ENCODE measurements at places on chromosomes 7 and 10. TPM values are rescaled to one million over a fixed set of nuclear protein-coding genes. Genes with fewer than 3 reads are reported as not detected.

- H3K27me3 ChIP-seq: no peaks in the 10 kb centered on the region
- no peaks in the 10 kb centered on the region for H3K36me3 ChIP-seq
- DNase-seq: no peak
- H3K4me1 ChIP-seq: peaks cover 18% of the 10 kb centered on the region
- no peak overlapping the region for H3K4me3 ChIP-seq
Measured at GRCh38 chr10:78584681-78585080, 484.1 kb upstream of the ZMIZ1 start.

Gene EPHB6
- 4.8 TPM for total RNA-seq

Gene CYP51A1
- total RNA-seq: 93.2 TPM

GRCh38 chr10:77490534-77491314 lies 146.9 kb downstream of the KCNMA1 start:
- H3K36me3 ChIP-seq: no peaks in the 10 kb centered on the region
- no peak for DNase-seq
- H3K4me3 ChIP-seq: no peak overlapping the region
- H3K27ac ChIP-seq: no peak overlapping the region

- H3K4me1 ChIP-seq: peaks cover 16% of the 10 kb centered on the region
- H3K27ac ChIP-seq: no peak overlapping the region
- no peaks in the 10 kb centered on the region for H3K27me3 ChIP-seq
- no peak overlapping the region for H3K4me3 ChIP-seq
- H3K36me3 ChIP-seq: no peaks in the 10 kb centered on the region
Measured at GRCh38 chr7:29485339-29486190, 78.1 kb upstream of the PRR15 start.

Gene VWDE
- 9.8 TPM for total RNA-seq

Gene CNPY4
- 25.8 TPM for total RNA-seq

DNA sequence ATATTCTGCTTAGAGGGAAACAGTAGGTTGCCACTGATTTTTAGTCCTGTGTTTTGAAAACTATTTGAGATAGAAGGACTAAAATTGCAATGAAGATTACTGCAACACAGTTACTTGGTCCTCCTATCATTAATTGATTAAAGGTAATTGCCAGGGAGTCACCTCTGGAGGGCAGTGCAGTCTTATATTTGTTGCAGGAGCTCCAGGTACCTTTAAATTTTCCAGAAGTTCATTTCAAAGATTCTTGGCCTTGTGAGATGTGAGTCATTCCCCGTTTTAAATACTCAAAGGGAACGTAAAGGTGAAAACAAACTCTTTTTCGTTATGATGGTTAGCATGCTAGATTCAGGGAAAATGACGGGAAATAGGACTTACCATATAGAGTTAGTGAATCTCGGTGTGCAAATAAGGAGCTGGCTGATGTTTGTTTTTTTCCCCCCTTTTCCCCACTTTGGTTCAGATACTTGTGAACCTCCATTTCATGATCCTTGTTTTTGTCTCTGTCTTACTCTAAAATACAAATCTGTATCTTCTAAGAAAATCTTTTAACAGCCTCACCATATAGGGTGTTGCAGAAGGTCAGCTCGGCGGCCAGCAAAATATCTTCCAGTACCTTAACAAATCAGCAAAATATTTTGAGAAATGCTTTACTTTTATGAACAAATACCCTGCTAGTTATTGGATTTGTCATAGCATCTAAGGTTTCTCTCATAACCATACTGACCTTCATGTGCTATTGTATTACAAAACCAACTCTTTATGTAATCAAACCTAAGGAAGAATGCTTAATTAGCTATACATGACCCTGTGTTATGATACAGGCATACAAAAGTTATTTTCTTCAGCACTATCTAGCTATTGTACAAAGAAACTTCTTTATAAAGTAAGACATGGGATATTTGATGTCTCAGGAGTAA lies 143.0 kb upstream of the HDAC9 start:
- no peaks in the 10 kb centered on the region for H3K4me1 ChIP-seq
- H3K36me3 ChIP-seq: no peaks in the 10 kb centered on the region
- H3K27me3 ChIP-seq: no peaks in the 10 kb centered on the region

Gene VAX1
- not detected for total RNA-seq

Gene ITGA8
- total RNA-seq: 0.15 TPM

GRCh38 chr7:92461027-92462003 lies 14.0 kb downstream of the GATAD1 start:
- H3K27me3 ChIP-seq: no peaks in the 10 kb centered on the region
- H3K4me1 ChIP-seq: no peaks in the 10 kb centered on the region
- peak overlapping the region; percentile 11 for H3K27ac ChIP-seq
- DNase-seq: peak; percentile 46

DNA sequence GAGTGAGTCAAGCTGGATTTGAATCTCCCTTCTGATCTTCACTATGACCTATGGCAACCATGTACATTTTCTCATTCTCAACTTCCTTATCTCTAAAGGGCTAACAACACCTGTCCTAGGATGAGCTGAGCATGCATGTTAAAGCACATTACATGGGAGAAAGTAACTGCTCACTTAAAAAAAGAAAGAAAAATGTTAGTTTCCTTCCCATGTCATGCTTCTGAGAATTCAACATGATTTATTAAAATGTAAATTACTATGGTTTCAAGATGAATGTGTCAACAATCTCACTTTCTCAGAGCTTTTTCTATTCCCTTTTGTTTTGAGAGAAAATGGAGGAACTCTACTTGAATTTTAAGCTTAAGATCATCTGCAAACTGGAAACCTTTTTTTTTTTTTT lies 295.3 kb downstream of the SKIDA1 start:
- DNase-seq: no peak
- no peaks in the 10 kb centered on the region for H3K4me1 ChIP-seq
- no peaks in the 10 kb centered on the region for H3K36me3 ChIP-seq
- no peak overlapping the region for H3K27ac ChIP-seq

- H3K36me3 ChIP-seq: peaks cover 3% of the 10 kb centered on the region
- H3K27me3 ChIP-seq: no peaks in the 10 kb centered on the region
- H3K4me3 ChIP-seq: no peak overlapping the region
Measured at GRCh38 chr10:122263971-122264370, 7.1 kb upstream of the BTBD16 start.

DNA sequence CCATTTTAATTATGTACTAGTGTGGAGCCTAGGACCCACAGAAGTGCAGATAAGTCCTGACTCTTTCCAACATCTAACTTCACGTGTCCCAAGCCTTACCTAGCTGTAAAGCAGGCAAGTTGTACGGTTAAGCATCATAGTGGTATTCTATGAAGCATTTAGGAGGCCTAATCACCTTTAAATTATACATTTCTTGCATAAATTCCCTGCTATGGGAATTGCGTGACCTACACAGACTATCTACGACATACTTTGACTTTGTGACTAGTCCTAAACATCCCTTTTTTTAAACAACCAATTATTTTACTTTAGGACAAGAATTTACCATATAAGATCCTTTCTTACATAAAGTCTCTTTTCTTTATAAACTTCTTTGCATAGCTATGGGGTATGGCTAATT lies 37.7 kb upstream of the LRGUK start:
- H3K27me3 ChIP-seq: no peaks in the 10 kb centered on the region
- H3K4me3 ChIP-seq: no peak overlapping the region
- DNase-seq: peak; percentile 23

Gene CXCL12
- 0.09 TPM for total RNA-seq

Gene ARHGAP21
- 58.8 TPM for total RNA-seq

- H3K4me1 ChIP-seq: no peaks in the 10 kb centered on the region
- no peaks in the 10 kb centered on the region for H3K27me3 ChIP-seq
- DNase-seq: no peak
- H3K36me3 ChIP-seq: no peaks in the 10 kb centered on the region
Measured at GRCh38 chr7:149800169-149800555, 26.8 kb upstream of the ZNF467 start.

DNA sequence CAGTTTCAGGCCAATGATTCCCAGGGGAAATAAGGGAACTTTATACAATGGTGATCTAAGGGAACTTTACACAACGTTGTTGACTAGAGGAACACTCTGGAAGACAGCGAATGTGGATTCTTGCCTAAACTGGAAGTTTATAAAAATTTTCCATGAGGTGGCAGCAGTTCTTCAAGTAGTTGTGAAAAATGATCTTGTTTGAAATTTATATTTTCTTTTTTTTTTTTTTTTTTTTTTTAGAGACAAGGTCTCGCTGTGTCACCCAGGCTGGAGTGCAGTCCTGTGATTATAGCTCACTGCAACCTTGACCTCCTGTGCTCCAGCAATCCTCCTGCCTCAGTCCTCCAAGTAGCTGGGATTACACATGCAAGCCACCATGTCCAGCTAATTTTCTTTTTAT lies 32.1 kb upstream of the GTF2I start:
- no peaks in the 10 kb centered on the region for H3K27me3 ChIP-seq
- no peak overlapping the region for H3K27ac ChIP-seq
- no peaks in the 10 kb centered on the region for H3K36me3 ChIP-seq
- DNase-seq: no peak
- peaks cover 16% of the 10 kb centered on the region for H3K4me1 ChIP-seq

DNA sequence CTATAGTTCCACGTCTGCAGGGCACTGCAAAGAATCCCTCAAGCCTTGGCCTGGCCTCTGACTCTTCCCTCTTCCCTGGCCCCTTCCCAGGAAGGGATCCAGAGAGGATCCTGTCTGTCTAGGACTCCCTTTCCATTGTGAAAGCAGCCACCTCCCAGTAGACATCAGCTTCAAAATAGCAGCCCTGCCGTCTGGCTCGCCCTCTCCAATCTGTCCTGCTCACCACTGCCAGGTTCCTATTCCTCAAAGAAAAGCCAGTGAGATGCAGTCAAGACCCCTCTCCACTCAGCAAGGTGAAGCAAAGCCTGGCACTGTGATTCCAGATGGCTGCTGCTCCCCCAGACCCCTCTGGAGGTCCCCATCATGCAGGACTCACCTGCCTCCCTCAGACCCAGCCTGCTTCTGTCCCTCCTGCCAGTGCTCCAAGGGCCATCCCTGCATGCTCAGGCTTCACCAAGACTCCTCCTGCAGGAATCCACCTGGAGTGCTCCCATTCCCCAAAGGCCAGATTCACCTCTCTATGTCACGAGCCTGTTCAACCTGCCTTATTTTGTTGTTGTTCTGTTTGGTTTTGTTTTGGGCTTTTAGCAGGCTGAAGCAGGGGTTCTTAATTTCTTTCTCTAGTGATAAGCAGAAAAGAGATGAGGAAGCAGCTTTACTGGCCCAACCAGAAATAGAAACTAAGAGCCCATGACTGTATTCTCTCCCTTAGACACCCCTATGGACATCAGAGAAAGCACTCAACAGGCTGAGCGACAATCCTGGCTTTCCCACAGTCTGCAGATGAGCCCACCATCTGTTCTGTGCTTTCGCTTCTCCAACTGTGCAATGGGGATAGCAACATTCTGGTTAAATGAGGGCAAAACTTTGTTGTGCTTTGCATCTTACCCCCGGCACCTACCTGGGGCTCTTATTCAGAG lies 305.1 kb downstream of the GRID1 start:
- H3K4me1 ChIP-seq: peaks cover 21% of the 10 kb centered on the region
- no peaks in the 10 kb centered on the region for H3K27me3 ChIP-seq
- no peaks in the 10 kb centered on the region for H3K36me3 ChIP-seq
- DNase-seq: no peak
- no peak overlapping the region for H3K27ac ChIP-seq

GRCh38 chr10:93859049-93859655 lies 34.6 kb upstream of the SLC35G1 start:
- no peaks in the 10 kb centered on the region for H3K4me1 ChIP-seq
- DNase-seq: peak; percentile 11
- no peak overlapping the region for H3K4me3 ChIP-seq
- H3K27ac ChIP-seq: no peak overlapping the region
- H3K36me3 ChIP-seq: no peaks in the 10 kb centered on the region

DNA sequence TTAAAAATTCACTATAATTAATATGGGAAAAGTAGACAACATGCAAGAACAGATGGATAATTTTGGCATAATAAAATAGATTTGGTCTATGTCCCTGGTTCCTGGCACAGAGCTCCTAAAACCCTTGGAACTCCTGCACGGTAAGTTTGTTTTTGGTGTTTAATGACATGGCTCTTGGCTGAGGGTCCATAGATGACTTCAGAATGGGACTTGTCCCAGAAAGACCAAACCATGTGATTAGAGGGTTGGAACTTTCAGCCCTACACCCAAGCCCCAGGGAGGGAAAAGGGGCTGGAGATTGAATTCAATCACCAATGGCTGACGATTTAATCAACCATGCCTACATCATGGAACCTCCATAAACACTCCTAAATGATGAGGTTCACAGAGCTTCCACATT lies 12.6 kb upstream of the GSDME start:
- H3K36me3 ChIP-seq: no peaks in the 10 kb centered on the region
- no peak for DNase-seq
- no peaks in the 10 kb centered on the region for H3K4me1 ChIP-seq
- no peak overlapping the region for H3K4me3 ChIP-seq

GRCh38 chr7:35694161-35694783 lies 663 bp downstream of the HERPUD2 start:
- peak overlapping the region; percentile 97 for H3K27ac ChIP-seq
- no peak for DNase-seq
- peaks cover 35% of the 10 kb centered on the region for H3K4me1 ChIP-seq
- H3K27me3 ChIP-seq: no peaks in the 10 kb centered on the region

GRCh38 chr7:94913391-94913790 lies 6.0 kb downstream of the PPP1R9A start:
- peaks cover 62% of the 10 kb centered on the region for H3K4me1 ChIP-seq
- H3K4me3 ChIP-seq: peak overlapping the region; percentile 34
- H3K27ac ChIP-seq: peak overlapping the region; percentile 42
- no peaks in the 10 kb centered on the region for H3K36me3 ChIP-seq

Gene DENND2A
- total RNA-seq: 23.7 TPM

DNA sequence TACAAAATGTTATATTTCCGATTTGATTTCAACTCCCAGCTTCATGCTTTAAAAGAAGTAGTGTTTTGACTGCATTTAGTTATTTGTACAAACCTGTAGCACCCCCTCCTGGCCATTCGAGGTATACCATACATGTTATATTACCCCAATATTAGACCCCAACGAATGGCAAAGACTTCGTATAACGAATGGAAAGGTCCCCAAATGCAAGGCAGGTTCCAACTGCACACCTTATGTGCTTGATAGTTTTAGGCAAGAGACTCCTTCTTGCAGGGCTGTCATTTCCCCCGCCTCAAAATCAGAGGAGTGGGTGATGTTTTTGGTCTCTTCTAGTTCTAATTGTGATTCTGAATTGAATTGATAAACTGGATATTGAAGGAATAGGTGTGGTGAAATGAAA lies 101.1 kb upstream of the TARP start:
- no peak overlapping the region for H3K4me3 ChIP-seq
- H3K4me1 ChIP-seq: peaks cover 5% of the 10 kb centered on the region
- no peak overlapping the region for H3K27ac ChIP-seq
- no peaks in the 10 kb centered on the region for H3K27me3 ChIP-seq

DNA sequence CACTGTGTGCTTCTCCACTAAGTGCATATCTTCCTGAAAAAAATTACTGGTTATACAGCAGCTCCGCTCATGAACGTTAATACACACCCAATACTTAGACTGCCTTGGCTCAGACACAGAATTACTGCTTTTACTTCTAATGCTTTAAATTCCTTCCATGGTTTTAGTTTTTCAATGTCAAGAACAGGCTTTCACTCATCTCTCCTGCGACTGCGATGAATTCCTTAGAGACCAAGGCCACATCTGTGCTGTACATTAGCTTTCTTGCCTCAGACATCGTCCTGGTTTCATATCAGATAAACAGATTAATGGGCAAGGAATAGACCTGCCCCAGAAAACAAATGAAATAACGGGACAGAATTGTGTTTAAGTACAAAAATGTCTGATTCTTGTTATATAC lies 120.2 kb downstream of the CYP26A1 start:
- no peaks in the 10 kb centered on the region for H3K27me3 ChIP-seq
- no peak for DNase-seq
- H3K36me3 ChIP-seq: no peaks in the 10 kb centered on the region
- H3K4me3 ChIP-seq: no peak overlapping the region

Gene ZEB1
- total RNA-seq: 26.4 TPM

- no peak for DNase-seq
- H3K4me3 ChIP-seq: no peak overlapping the region
- H3K27me3 ChIP-seq: no peaks in the 10 kb centered on the region
Measured at GRCh38 chr7:37550872-37551271, 102.2 kb upstream of the ELMO1 start.

All from neural progenitor cell (in vitro differentiated cells).